Stimulated activated CD4-positive, alpha-beta T cell treated with anti-CD3 and anti-CD28 coated beads, Interleukin-15, amount 100 ng/mL, for 1 hour (primary cell): ENCODE measurements at places on chromosomes 1 and 21.

DNA sequence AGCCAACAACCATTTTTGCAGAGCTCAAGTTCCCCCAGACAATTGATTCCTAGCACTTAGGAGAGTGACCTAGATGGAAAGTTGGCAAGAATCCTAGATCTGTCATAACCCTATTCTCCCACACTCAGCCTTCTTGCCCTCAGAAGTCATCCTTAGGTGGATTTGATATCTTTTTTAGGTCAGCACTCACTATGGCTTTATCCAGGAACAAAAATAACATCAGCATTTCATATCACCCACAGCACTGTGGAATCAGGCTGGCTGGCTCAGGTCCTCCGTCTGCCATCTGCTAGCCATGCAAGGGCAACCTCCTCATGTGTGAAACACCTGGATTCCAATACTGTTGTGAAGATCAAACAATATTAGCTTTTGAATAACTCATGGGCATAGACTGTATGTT is 6.0 kb downstream of the DPT start:
- DNase-seq: no peak

DNA sequence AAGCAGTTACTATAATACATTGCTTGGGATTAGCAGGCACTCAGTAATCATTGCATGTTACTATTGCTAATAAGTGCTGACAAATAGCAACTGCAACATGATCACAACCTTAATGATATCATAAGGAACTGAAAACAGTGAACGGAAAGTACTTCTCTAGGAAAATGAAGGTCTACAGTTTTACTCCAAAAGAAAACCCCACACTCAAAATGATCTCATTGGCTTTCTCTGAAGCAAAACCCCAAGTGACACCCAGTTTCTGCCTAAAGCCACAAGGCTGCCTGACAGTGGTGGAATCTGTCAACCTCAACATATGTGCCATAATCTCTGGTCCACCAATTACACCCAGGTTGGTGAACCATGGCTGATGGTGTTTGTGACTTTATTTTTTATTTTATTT is 137.6 kb downstream of the PTGER3 start:
- no peak for DNase-seq

- DNase-seq: no peak
Observed at GRCh38 chr1:35706846-35707600, 11.7 kb downstream of the C1orf216 start.

GRCh38 chr1:222286011-222286410 is 261.9 kb downstream of the HHIPL2 start:
- no peak for DNase-seq

DNA sequence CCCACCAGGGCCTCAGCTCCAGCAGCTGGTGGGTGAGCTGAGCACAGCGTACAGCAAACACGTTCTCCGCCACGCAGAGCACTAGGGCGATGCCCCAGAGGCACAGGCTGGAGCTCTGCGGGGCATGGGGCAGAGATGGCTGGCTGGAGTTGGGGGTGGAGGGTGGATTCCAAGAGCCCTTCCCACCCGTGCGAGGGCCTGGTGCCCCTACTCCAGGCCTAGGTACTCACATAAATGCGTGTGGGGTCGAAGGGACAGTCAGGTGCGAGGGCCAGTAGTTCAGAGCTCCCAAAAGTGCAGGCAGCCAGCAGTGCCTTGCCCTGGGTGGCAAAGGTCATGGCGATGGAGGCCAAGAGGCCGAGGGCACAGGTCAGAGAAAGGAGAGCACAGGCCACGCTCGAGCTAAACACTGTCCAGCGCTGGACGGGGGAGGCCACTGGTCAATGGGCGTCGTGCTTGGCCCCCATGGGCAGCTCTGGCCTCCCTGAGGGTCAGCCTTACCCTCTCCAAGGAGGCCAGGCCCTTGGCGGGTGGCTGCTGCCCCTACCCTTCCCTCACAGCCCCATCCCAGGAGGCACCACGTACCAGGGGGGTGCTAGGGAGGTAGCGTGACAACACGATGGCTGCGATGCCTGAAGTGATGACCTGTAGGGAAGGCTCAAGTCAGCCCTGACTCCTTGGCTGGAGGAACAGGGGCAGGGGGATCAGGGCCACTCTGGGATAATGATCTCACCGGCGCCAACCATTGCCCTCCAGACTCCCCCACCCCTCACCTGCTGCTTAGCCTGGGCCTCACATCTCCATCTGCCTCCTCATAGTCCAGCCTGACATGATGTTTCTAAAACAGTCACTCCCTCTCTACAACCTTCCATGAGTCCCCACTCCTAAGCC is 5.6 kb downstream of the TMEM54 start:
- no peak for DNase-seq

DNA sequence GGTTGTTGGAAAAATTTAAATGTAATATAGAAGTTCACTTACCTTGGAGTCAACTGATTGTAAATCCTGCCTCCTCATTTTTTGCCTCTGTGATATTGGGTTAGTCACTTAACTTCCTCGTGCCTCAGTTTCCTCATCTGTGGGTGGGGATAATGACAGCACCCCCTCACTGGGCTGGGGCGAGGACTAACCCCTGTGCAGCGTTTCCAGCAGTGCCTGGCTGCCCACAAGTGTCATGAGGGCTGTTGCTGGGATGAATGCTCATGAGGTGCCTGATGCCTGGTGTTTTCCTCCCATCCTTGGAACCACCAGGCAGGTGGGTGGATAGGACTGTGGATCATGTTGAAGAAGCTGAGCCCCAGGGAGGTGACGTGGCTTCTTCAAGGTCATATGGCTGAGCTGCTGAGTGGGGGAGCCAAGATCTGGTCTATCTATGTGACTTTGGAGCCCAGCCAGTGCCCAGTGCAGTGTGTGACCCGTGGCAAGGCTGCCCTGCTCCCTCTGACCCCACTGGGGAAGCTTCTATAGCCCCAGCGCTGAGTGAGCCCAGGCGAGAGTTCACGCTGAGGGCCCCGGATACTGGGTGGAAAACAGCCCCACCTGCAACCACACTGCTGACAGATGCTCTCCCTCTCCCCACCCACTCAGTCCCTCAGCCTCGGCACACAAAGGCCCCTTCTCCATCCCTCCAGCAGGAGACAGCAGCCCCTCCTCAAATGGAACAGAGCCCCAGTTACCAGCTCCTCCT is 446.0 kb downstream of the PTPRU start:
- no peak for DNase-seq

DNA sequence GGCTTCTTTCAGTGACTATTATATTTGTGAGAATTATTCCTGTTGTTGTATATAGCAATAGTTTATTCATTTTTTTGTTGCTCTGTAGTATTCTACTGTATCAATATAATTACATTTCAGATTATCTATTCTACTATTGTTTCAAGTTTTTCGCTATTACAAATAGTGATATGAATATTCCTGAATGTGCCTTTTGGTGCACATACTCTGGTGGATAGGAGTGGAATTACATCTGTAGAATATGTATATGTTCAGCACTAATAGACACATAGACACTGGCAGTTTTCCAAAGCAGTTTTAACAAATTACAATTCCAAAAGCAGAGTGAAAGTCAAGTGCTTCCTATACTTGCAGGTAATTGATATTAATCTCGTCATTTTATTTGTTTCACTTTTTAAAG is 696.2 kb upstream of the PRMT6 start:
- no peak for DNase-seq

DNA sequence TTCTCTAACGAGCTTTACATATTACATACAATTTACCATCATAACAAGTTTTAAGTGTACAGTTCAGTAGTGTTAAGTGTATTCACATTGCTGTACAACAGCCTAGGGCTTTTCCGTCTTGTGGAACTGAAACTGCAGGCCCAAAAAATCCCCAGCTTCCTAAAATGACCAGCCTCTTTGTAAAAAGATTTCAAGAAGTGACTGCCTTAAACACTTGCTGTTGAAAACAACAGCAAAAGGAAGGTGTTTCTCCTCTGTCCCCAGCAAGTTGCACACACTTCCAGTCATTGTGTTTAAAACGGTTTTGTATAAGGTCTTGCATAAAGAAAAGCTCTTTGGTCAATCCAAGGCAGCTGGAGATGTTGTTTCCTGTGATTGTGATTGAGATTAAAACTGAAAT is 16.0 kb upstream of the GBP1 start:
- DNase-seq: no peak

DNA sequence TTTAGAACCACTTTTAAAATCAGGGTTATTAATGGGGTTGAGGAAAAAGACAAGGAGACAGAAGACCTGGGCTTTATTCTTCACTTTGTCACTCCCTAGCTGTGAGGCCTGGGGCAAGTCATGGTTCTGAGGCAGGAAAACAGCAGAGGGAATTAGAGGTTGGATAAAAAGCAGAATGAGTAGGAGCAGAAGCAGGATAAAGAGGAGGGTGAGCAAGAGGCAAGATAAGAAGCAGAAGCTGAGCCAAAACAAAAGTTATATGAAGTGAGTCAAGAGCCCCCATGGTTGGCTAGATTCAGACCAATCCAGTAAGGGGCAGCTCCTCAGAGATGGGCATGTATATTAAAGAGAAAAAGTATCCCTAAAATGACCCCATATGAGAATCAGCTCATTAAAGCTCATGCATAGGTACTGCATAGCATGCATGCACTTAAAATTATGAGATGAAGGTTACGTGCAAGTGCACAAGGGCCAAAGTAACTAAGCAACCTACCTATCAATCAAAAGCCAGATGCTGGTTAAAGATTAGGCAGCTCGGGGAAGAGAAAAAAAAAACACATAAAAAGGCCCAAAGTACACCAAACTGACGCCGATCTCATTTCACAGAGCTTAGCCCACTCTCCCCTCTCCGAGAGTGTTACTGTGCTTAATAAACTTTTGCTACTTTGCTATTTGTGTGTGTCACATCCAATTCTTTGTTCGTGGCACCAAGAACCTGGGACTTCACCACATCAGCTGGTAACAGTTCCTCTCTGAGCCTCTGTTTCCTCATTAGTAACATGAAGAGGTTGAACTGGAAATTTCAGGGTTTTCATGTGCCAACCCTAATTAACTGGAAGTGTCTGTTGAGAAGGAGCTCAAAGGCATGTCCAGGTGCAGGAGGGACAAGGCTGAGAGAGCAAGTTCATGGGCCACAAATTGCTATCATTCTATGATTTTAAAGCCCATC is 2.2 kb downstream of the AVPR1B start:
- no peak for DNase-seq

GRCh38 chr1:83500987-83501591 is 497.8 kb downstream of the TTLL7 start:
- no peak for DNase-seq

DNA sequence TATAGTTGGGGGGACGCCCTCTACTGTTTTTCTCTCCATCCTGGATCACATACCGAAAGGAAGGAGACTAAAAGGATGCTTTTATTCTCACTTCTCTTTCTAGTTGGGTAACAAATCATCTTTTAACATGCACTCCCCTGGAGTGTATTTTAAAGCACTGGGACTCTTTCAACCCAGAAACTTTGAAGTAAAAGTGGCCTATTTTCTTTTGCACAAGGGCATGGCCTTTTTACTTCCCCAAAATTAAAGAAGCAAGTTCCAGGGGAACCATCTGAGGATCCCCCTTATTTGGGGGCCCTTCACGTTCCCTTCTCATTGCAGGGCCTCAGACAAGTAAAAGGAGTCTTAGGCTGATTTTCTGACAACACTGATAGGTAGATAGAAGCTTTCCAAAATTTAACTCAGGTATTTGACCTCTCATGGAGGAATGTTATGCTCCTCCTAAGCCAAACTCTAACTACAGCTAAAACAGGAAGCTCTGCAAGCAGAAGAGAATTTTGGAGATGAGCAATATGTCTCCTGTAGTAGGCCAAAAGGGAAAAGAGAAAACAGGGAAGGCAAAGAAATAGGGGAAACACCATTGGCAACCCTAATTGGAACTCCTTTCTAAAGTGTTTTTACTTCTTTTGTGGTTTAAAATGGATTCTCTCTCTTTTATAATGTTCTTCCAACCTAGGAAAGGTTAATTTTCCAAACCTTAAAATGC is 8.9 kb upstream of the CD46 start:
- DNase-seq: no peak

- no peak for DNase-seq
Observed at GRCh38 chr1:202844935-202845334, 34.2 kb downstream of the PCAT6 start.

DNA sequence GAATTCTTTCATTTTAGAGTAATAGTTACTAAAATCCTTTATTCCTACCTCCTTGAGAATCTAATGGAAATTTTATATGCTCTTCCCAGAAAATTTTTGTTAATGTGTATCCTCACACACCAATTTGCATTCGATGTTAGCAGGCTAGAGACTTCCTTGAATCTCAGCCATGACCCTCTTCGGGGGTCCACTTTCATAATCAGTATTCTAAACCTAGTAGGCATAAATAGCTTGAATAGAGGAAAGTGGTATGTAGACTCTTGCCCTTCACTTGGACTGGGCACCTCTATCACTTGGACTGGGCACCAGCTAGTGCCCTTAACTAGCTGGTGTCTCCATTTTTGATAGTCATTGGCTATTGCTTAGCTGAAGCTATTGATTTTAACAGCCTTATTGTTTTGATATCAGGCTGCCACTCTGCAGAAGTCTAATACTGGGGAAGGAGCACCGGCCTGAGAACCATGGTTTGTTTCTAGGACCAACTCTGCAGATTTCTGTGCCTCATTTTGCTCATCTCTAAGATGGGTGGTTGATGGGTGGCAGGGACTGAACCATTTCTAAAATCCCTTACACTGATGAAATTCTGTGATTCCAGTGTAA is 42.8 kb downstream of the MRPL39 start:
- no peak for DNase-seq

GRCh38 chr21:38664315-38664714 is 141.4 kb upstream of the ETS2 start:
- DNase-seq: no peak

DNA sequence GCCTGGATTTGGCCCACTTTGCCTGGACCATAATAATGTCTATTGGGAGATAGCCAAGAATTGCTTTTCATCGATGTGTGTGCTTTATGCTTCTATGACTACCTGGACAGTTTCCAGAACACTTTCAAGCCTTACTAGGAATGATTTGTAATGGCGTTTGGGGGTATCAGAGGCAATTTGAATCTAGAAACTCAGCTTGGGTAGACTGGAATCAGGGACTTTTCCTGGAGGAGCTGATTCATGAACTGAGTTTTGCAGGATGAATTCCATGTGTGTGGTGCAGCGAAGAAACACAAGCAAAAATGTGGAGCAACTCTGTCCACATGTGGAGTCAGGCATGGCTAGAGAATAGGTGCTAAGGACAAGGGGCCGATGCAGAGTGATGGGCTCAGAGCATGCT is 11.9 kb upstream of the TMEM61 start:
- DNase-seq: no peak

- no peak for DNase-seq
Observed at GRCh38 chr1:178121883-178122282, 28.0 kb downstream of the RASAL2 start.

DNA sequence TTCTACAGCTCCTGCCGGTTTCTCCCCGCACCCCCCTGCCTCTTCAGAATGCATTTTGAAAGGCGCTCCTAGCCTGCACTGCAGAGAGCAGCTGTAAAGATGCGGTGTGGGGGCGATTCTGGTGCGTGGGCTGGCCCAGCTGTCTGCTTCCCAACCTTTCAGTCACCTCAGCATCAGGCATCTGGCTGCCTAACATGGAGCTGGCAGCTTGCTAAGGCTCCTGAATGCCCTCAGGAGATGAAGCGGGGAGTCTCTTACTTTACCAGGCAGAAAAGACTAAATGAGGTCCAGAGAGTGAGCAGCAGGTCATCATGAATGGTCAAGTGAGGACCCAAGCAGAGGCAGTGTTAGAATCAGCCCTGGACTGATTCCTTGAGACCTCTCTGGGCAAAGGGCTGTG is 8.7 kb downstream of the IER5 start:
- DNase-seq: no peak

GRCh38 chr1:108592030-108592759 is 32.3 kb downstream of the EEIG2 start:
- no peak for DNase-seq

GRCh38 chr1:226651041-226651731 is 87.9 kb downstream of the ITPKB start:
- no peak for DNase-seq
